Neural progenitor cell (in vitro differentiated cells): ENCODE measurements at places on chromosomes 4 and X.

GRCh38 chr4:10336471-10336870 lies 120.8 kb downstream of the ZNF518B start:
- no peak for DNase-seq

DNA sequence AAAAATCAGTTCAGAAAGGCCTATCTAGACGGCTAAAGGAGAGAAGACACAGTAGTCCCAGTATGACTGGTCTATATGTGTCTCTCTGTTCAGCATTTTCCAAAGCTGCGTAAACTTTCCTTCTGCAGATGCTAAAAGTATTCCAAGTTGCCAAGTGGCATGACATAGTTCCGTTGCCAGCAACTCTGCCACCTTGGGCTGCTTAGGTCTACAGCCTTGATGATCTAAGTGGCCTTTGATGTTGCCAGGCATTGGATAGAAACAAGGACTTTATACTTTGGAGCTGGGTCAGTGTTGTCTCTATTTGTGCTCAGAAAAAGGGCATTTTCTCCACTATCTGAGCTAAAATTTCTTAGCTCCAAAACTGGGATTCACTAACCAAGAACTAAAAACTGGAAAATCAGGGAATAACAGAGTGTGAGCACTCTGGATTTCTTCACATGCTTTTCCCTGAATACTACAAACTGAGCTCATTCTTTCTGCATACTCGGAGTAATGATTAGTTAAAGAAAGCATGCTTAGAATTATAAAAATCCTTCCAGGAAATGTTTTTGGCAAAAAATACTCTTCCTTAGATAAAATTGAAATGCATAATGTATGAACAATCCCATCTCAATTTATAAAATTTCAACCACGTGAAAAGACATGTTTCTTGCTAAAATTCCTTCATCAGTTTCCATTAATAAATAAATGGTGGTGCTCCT lies 191.4 kb downstream of the ADAMTS3 start:
- DNase-seq = no peak

- DNase-seq = no peak
Measured at GRCh38 chr4:85029453-85029852, 63.0 kb upstream of the WDFY3 start.

GRCh38 chrX:130443875-130444274 lies 42.1 kb downstream of the RBMX2 start:
- no peak for DNase-seq

- no peak for DNase-seq
Measured at GRCh38 chrX:41720125-41720779, 3.7 kb upstream of the GPR82 start.

DNA sequence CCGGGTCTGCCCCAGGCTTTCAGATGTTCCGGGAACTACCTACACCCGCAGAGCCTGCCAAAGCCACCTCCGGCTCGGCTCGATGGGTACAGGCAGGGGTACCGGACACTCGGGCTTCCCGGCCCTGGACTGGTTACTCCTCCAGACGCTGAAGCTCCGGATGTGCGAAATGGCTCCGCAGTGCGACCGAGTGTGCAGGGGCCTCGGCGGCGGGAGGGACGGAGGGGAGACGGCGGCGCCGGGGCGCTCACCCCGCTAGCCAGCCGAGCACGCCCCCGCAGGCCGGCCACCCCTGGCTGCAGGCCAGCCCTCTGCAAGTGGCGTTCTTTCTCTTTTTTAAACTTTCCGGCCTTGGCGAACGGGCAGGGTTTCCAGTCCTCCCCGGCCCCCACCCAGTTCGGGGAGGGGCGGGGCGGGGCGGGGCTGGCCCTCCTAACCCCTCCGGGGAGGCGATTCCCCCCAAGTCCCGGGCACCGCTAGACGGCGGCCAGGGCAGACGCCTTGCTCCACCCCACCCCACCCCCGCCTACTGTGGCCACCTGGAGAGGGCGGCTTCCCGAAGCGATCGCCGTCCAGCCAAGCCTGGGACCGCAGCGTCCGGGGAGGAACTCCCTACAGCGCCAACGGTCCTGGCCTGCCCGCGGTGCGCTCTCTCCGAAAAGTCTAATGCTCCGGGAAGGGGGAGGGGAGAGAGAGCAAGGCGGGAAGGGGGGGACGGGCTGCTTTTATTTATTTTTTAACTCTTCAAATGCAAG lies 7.5 kb downstream of the BCOR start:
- DNase-seq = peak; percentile 67

DNA sequence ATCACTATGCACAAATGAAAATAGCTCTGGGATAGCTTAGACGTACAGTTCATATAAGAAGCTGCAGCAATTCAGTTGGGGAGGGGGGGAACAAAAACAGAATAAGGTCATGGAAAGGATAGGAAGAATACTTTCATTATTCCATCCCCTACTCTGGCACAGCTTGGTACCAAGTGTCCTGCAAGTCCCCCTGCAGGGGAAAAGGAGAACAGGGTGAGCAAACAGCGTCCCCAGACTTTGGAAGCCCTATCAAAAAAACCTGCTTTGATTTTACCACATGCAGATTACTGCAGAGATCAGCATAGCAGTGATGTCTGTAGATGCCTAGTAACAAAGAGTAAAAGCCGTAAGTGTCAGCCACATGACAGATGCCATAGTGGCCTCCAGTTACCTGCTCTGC lies 209.4 kb upstream of the NEIL3 start:
- DNase-seq = no peak

DNA sequence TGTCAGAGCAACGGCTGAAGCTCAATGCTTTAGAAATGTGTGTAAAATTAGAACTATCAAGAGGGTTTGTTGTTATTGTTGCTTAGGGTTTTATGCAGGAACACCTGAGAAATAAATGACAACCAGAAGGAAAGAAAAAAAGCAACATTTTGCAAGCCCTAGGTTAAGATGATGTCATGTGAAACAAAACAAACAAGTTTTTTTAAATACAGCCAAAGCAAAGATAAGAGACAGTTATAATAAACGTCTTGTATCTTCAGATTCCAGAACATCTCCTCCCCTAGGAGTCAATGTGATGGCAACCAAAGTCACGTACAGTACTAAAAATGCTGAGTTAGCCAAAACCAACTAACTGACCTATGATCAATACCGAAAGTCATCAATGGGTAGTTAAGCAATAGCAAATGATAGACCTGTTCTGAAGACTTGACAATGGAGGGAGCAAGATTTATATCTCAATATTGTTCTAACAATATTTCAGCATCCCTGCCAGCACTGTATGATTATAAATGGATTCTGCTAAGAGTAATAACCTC lies 55.3 kb upstream of the NOCT start:
- DNase-seq = no peak

DNA sequence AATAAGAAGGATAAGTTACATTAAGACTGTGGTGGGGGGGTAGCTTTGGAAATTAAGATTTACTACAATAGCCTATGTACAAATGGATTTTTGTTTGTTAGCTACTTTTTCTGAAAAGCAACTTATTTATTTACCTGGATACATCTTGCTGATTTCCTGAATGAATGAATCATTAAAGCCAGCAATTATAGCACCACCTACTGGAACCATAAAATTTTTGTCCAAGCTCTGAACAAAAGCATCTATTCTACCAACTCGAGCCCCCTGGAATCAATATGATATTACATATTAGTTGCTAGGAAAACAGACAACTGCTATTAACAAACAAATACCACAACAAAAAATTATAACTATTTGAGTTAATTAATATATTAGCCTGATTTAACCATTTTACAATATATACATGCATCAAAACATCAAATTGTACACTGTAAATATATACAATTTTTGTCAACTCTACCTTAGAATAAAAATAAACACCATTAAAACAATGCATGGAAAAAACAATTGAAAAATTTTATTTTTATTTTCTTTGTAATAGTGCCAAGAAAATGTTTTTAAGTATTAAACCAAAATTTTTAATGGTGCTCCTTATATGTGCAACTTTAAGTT lies 15.3 kb downstream of the SEPSECS start:
- peak; percentile 27 for DNase-seq

- DNase-seq = no peak
Measured at GRCh38 chr4:122705547-122706117, 26.9 kb upstream of the BBS12 start.

DNA sequence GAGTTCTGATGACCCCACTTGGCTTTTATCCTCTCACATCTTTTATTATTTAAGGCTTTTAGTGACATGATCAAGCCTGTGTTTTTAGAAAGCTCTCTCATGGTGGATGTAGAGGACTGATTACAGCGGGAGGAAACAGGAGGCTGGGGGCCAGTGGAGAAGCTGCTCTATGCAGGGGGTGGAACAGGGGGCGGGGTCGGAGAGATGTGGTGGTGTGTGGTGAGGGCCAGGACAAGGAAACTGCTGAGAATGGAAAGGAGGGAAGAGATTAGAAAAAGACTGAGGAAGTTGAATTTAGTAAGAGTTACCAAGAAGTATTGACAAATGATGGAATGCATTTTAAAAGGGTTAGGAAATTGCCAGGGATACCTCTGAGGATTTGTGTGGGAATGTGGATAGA lies 292.2 kb downstream of the ZIC3 start:
- DNase-seq = no peak

GRCh38 chr4:105277702-105278101 lies 131.0 kb downstream of the TET2 start:
- no peak for DNase-seq

DNA sequence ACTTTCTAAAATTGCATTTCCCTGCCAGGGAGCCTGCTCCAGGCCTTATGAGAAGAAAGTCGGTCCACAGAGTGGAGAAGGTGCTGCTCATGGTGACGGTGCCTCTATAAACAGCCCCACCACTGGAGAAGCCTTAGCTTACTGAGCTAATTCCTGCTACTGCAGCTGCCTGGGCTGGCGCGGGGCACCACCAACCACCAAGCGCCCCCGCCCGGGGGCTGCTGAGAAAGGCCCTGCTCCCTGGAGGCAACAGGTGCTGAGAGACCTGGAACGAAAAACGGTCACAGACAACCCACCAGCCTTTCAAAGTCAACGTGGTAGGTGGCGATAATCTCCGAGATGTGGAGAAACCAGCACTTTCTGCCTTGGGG lies 2.9 kb downstream of the HCFC1 start:
- peak; percentile 52 for DNase-seq

DNA sequence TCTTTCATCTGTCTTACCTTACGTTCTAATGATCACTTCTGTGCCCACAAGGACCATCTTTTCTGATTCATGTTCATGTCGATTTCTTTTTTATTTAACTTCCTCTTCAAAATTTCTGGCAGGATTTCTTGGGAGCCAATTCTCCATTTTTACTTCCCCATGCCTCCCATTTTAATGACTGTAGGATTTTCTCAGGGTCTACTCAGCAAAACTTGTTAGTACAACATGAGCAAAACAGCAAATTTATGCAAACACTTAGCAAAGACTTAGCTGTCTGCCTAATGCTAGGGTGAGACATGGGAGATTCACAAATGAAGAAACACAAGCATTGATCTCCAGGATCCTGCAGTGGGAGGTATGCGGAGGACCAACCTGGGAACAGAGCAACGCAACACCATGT lies 5.5 kb downstream of the CD38 start:
- no peak for DNase-seq

GRCh38 chr4:102356562-102357202 lies 11.4 kb upstream of the SLC39A8 start:
- DNase-seq = no peak

GRCh38 chrX:103464774-103465117 lies 54.5 kb downstream of the RAB40A start:
- DNase-seq = peak; percentile 66

DNA sequence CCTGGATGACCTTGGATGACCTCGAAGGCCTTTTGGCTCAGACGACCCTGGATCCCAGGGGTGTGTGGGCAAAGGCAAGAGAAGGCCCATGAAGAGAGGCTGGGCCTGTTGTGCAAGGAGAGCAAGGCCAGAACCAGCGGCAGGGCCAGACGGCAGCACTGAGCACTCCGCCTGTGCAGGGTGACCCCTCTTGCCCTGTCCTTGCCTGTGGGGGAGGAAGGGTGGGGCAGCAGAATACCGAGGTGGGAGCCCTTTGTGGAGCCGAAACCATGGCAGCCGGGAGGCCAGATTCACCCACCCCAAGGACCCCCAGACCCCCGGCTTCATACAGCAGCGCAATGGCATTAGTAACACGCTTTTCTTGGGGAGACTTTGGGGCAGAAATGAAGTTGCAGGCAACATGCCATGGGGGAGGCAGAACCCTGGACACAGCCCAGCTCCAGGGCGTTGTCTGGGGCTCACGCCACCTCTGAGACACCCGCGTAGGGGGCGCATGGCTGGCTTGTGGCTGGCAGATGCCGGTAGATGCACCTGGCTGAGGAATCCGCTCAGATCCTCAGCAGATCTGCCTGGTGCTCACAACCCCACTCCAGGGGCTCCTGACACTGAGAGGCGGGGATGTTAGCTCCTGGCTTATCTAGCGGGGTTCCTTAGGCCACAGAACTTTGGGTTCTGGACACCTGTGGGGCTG lies 114.5 kb downstream of the FAM53A start:
- no peak for DNase-seq

DNA sequence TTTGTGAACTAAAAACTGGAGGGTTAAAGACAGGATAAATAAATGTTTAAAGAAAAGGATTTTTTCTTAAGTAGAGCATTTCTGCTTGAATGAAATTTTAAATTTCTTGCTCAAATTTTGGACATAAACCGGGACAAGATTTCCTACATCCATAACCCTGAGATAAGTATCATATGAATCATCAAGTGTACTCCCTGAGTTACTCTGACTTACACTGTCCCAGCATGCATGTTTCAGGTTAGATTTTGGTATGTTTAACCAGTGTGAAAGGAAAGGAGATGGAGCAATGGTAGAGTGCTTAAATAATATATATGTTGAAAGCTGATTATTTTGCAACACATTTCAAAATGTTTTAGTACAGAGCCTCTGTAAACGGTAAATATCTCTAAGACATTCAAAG lies 175.2 kb downstream of the ADGRL3 start:
- DNase-seq = no peak

DNA sequence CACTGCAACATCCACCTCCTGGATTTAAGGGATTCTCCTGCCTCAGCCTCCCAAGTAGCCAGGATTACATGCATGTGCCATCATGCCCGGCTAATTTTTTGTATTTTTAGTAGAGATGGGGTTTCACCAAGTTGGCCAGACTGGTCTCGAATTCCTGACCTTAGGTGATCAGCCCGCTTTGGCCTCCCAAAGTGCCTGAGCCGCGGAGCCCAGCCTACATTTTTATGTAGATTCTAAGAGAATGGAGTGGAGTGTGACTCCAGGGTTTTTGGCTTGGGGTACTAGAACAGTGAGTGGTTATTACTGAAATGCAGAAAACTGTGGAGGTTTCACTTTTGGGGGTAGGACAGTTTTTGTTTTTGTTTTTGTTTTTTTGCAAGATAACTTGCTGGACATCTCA lies 806.0 kb downstream of the ADGRL3 start:
- DNase-seq = no peak

GRCh38 chr4:126851391-126851790 lies 781.4 kb upstream of the INTU start:
- DNase-seq = no peak

GRCh38 chrX:42246814-42247213 lies 323.5 kb upstream of the CASK start:
- peak; percentile 9 for DNase-seq

GRCh38 chrX:46029777-46030176 lies 515.4 kb downstream of the ZNF674 start:
- no peak for DNase-seq

GRCh38 chr4:90293320-90293719 lies 166.1 kb downstream of the CCSER1 start:
- no peak for DNase-seq

GRCh38 chr4:165879641-165880040 lies 6.6 kb downstream of the TLL1 start:
- DNase-seq = peak; percentile 14
